Stimulated activated CD8-positive, alpha-beta memory T cell treated with anti-CD3 and anti-CD28 coated beads, Interleukin-2, amount 100 ng/mL, for 1 hour (primary cell): ENCODE measurements at places on chromosomes 5 and 9.

DNA sequence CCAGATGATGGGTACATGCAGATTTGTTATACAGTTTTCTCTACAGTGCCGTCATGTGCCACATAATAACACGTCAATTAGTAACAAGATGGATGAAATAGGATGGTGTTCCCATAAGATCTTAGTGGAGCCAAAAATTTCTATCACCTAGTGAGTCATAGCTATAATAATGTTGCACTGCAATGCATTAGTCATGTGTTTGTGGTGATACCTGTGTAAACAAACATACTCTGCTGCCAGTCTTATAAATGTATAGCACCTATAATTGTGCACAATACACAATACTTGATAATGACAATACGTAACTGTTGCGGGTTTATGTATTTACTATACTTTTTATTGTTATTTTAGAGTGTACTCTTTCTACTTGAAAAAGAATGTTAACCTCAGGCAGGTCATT is 865.4 kb downstream of the MAT2B start:
- DNase-seq, result no peak

- DNase-seq, result no peak
These were observed 40.9 kb upstream of the FABP6 start for GRCh38 chr5:160188141-160189015.

GRCh38 chr5:115487756-115488155 is 56.8 kb downstream of the FEM1C start:
- no peak for DNase-seq

DNA sequence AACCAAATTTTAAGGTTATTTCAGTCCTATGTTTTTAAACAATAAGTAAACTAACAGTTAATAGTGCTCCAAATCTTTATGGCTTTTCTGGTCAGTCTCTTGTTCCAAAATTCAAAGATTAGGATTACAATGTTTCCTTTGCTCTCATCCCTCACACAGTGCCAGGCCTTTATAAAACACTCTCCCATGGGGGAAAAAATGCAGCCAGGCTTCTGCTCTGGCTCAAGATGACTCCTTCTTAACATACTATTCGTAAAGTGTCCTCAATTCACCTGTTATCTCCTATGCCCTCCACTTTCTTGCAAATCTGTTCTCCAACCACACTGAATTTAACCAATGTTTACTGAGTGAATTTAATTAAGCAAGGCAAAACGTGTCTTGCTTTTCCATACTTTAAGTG is 1.4 kb downstream of the CEP120 start:
- DNase-seq, result no peak

DNA sequence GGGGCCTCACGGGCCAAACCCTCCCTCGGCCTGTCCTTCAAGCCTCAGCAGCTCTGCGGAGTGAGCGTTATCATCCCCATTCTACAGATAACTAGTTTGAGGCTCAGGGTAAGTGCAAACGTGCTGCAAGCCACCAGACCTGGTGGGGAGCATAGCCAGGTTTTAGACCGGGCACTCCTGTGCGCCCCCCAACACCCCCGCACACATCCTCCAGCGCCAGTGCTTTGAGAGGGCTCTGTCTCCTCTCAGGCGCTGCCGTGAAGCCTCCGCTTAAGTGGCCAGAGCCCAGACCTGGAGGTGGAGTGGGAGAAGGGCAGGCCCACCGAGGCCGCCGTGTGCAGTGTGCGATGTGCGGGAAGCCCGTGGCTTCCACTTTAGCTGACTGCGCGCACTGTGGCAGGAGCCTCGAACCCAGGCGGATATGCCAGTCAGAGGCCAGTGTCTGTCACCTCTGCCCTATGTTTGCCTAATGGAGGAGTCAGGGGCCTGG is 1.6 kb upstream of the MGAT1 start:
- DNase-seq, result no peak

- DNase-seq, result no peak
These were observed 5.7 kb downstream of the PDE6A start for GRCh38 chr5:149938791-149939358.

DNA sequence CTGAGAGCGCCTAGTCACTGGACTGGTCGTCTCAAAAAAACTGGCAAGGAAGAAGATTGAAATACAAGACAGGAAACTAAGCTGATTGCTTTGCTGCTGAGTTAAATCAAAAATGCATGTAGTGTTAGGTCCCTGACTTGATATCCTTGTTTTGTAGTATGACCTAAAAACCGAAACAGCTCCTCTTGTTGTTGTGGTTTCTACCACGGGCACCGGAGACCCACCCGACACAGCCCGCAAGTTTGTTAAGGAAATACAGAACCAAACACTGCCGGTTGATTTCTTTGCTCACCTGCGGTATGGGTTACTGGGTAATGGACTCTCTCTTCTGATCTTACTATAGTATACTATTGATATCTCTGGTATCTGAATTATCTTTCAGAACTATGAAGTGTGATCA is 4.3 kb downstream of the MTRR start:
- DNase-seq, result no peak

DNA sequence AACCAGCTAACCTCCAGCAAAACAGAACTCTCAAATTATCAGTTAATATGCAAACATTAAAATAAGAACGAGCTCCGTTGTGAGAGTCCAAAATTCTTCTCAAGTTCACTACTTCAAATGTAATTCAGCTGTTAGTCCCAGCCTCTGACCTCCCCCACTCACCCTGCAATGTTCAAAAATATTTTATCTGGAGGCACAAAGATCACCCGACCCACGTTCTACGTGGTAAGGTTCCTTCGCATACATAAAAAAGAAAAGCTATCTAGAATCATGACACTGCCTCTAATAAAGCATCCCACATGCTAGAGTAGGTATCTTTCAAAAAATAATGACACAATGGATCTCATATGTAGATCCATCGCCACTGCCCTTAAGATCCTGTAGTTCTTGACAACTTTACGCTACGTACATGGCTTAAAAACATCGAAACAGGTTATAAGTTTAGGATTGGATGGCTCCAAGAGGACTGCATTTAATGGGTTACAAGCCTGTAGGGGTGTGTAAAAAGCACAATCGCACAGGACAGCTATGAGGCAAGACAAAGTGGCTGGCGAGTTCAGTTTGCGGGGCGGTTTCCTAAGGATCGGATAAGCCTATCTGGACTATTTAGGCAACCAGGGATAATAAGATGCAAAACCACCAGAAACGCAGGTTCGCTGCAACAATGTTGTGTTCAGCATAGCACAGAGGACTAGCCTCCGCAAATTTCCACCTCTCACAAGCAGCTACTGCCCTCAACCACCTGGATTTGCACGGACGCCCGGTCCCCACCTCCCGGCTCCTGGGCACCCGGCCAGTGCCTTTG is 969 bp downstream of the CLK4 start:
- no peak for DNase-seq

DNA sequence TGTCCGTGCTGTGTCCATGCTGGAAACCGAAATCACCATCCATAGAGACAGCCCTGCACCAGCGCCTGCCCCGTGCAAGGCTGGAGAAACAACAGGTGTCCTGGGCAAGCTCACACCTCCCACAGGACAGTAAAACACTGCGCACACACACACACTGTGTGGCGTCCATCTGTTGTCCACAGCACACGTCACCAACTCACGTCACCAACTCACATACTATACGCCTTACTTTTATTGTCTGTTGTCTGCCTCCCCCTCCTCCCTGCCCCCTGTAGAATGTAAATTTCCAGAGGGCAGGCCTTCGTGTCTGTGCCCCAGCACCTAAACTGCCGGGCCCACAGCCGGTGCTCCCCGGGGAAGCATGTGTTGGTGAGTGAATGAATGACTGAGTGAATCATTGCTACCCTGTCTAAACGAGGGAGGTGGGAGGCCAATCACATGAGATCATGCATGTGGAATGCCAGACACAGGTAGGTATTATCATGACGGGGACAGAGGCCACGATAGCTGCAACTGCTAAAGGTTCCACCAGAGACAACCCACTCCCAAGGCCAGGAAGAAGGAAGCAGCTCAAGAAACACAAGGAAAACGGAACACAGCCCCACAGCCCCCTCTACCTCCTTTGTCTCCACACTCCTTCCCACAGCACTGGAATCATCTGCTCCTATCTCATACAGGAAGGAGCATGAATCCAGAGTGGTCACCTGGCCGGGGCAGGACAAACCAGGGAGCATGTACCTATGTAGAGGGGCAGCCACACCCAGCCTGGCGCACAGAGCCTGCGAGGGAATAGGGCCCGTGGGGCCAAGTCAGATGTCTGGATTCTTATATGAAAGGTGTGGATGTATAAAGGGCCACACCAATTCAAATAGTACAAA is 41.9 kb downstream of the STK10 start:
- no peak for DNase-seq

DNA sequence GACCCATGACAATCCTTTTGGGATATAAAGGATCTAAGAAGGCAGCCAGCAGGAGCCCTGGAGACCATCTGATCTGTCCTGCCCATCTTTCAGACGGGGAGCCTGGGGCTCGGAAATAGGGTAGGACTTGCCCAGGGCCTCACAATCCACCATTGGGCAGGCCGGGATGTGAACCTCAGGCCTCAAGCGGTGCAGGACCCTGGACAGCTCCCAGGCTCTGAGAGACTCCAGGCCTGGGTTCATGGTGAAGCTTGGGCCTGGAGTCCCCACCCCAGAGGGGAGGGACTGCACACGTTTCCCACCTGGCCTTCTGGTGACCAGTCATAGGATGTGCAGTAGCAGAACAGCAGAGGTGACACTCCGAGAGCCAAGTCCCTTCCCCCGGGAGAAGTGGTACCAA is 36.6 kb upstream of the RAPGEF1 start:
- DNase-seq, result no peak

GRCh38 chr5:90613918-90614504 is 55.4 kb downstream of the ADGRV1 start:
- DNase-seq, result no peak

DNA sequence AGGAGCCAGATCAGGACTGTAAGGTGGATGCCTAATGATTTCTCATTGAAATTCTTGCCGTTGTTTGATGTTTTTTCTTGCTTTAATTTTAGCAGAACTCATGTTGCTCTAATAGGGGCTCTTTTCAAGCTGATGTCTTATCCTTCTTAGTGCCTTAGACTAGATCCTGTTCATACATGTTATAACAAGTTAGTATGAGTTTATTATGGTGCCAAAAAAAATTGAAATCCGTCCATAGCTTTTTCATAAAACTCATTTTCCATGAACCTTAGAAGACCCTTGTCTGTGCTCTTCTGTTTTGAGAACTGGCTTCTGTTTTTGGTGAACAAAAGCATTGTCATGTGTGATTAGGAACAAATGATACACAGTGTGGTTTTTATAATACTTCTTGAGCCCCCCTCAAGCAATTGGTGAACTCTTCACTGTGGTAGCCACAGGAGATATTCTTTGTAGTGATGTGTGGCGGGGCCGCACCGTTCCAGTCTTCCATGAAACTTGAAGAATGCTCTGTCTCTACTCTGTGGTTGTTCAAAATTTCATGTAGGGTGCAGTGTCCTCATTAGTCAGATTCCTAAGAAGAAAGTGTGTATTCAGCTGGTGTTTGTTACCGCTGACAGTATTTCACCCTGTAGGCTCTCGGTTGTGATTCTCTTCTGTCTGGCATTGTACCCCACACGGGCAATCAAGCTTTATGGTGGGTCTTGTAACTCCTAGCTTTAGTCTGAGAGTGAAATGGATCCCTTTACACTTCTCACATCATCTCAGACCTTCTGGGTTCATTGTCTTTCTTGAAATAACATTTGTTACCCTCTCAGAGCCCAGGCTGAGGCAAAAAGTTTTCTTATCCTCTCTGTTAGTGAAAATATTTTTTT is 10.7 kb downstream of the OTULIN start:
- DNase-seq, result no peak

DNA sequence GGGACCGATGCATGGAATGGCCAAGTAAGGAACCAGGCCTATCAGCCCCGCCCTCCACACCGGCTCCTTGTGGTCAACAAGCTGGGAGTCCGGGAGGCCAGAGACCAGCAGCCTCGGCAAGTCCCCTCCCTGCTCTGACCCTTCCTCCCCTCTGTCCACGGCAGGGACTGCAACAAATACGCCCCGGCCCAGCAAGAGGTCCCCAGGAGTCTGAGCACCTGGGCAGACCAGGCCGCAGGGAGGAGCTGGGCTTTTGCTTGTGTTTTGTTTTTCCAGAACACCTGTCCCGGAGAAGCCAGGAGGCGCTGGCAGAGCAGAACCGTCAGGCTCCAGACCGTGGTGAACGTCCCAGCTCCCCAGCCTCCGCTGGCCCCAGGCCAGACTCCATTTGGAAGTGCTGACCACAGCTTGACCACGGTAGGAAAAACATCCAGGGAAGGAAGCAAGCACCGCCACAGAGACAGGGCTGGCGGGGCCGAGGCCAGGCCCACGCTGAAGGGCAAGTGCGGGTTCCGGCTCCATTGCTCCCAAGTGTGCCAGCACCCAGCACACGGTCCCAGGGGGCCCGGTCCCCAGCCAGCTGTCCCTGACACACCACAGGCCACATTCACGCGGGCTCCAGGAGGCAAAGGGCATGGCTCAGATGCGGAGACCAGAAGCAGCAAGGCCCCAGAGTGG is 56.7 kb downstream of the VAV2 start:
- no peak for DNase-seq

- DNase-seq, result no peak
These were observed 231.2 kb downstream of the EBF1 start for GRCh38 chr5:158868546-158868945.

- DNase-seq, result no peak
These were observed 131.1 kb upstream of the ACTBL2 start for GRCh38 chr5:57613741-57614140.

- no peak for DNase-seq
These were observed 24.4 kb upstream of the GPR151 start for GRCh38 chr5:146540414-146540813.
